ENCODE measurements at places on chromosomes 3 and 15.

DNA sequence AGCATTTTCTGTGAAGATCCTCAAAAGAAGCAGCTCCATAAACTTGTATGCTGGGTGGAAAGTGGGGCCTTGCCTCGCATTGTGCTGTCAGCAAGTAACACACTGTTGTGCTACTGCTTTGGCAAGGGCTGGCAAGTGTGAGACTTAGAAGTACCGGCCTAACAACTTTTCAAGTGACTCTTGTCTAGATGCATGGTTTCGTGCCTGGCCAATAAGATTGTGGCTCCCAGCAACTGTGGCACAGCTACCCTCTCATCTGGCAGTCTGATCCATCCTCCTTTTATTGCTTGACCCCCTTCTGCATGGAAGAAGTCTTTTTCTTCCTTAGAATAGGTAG is 79.4 kb upstream of the VEPH1 start:
- DNase-seq = no peak

DNA sequence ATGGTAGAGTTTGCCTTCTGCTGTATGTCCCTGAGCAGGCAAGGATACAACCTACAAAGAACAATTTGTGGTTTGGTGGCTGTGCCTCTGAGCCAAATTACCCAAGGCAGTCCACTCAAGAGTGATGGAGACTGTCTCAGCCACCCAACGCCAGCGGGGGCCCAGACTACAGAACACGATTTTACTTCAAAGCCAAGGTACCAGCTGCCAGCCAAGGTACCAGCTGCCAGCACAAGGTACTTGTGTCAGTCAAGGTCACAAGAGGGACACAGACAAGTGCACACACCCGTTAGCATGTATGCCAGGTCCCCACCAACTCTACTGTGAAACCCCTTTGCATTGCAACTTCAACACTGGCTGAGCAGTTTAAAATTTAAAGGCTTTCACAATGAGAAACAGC is 23.5 kb downstream of the COLQ start:
- no peak for DNase-seq

- no peak for DNase-seq
Observed at GRCh38 chr3:33579178-33579510, 138.9 kb downstream of the CLASP2 start.

DNA sequence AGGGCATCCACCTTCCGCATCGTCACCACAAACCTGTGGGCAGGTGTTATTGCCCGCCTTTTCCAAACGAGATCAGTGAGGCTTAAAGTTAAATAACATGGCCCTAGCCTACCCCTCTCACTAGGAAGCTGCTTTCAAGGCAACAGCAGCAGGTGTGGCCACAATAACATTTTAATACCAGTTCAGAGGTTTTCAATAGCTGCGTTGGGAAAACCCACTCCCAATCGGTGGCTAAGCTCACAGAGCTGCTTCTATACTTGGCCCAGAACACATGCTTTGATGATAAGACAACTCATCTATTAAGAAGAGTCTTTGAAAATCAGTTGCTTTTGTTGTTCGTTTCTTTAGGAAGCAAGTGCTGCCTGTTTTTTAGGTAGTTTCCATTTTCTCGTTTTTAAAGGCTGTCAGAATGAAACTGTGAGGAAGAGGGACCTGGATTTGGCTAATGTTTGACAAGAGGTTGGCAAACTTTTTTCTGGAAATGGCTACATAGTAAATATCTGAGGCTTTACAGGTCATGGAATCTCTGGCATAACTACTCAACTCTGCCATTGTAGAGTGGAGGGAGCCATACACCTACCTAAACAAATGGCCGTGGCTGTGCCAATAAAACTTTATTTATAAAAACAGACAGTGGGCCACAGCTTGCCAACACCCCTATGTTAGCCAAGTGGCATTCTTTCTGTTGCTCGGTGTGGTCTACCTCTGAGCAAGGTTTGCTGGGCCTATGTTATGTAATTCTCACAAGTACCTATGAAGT is 179.6 kb downstream of the FEZF2 start:
- no peak for DNase-seq

DNA sequence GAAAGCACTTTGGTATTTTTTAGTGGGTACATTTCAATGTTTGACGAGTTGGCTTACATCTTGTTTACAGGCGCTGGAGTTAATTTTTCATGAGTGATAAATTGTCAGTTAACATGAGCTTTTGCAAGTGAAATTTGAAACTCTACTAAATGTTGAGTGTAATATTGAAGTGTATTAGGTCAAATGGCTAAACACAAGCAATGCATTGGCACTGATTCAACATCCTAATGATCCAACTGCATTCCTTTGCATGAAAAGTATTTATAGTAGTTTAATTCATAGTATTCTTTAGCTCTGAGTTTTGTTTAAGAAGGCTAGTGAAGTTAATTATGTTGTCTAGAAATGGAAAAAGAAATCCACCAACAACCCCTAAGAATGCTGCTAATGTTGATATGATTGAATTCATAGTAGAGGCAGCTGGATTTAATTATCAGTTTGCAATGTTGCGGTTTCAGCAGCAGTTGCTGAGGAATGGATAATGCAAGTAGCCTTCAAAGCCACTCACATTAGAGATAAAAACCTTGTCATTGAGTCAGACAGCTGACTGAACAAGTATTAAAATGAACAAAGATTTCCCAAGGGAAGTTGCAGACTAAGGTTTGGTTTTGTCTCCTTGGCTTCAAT is 245.6 kb upstream of the GOLIM4 start:
- DNase-seq = no peak

DNA sequence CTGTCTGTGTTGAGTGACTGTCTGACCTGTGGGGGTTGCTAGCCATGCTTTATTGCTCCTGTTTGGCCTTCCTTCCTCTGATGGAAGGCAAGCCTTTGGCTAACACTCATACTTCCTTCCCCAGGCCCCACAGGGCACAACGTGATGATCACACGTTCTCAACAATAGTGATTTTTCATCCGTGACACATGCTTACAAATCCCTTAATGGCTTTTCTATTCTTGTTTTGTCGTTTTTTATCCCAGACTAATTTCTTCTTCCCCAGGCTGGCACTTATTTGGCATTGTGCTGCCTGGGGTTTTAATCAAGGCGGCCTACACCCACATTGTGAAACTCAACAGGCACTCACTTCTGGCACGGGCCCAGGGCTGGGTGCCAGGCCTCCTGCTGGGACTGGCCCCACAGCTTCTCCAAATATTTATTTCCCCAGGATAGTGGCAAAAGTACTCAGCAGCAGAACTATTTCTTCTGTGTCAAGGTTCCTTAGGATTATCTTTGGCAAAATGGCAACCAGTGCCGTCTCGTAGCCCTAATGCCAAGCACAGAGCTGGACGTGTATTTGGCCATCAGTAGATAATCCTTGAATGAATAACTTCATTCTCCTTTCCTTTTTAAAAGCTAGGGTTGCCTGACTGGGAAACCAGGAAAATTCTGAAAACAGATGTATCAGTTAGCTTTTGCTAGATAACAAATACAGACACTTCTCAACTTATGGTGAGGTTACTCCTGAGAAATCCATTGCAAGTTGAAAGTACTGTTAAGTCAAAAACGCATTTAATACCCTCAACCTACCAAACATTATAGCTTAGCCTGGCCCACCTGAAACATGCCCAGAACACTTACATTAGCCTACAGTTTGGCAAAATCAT is 30.6 kb downstream of the CMTM7 start:
- peak; percentile 76 for DNase-seq

- DNase-seq = no peak
Observed at GRCh38 chr3:122427857-122428471, 12.1 kb upstream of the WDR5B start.

GRCh38 chr3:147589016-147589415 is 179.9 kb downstream of the ZIC1 start:
- no peak for DNase-seq

DNA sequence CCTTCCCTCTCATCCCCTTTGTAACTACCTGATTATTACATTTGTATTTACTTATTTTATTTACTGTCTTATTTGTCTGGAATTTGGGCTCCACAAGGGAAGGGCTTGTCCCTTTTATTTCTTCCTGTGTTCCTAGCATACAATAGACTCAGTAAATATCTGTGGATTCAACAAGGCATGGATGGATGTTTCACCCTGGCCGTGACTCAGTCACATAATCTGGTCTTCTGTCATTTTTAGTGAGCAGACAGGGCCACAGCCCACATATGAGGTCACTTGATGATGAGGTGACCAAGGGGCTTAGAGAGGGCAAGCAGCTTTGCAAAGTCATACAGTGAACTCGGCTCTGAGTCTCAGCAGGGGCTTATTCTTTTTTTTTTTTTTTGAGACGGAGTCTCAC is 7.8 kb upstream of the DAG1 start:
- peak; percentile 57 for DNase-seq

DNA sequence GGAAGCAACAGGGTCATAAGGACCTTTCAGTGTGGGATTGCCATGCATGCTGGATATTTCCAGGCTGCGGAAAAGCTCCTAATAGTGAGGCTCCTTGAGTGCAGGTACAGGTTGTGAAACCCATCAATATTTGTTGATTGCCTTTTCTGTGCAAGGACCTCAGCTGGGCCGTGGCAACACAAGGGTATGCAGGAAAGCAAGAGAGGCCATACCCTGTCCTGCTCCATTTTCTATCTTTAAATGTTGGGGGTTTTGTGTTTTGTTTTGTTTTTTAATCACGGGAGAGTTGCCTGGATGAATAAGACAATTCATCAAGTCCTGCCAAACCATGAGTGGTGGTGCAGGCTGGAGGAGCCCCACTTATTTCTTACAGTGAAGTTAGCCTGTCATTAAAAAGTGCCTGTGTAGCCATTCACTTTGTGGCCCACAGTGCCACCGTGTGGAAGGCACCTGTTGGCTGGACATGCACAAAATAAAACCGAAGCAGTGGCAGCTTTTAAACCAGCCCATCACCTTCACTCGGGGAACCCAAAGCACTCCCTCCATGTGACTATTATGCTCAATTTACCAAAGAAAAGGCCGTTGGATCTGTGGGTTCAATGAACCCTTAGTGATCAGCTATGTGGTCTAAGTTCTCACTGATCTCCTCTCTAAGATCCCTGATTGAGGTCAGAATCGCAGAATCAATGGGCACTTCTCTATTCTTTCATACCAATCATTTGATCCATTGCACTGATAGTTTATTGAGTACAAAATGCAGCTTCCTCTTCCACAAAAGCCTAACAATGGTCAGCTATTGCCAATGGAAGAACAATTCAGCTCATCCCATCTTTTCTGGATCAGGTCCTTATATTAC is 42.2 kb downstream of the CLDN18 start:
- peak; percentile 29 for DNase-seq

GRCh38 chr3:127800508-127800907 is 21.8 kb downstream of the MGLL start:
- no peak for DNase-seq

GRCh38 chr3:134680796-134681521 is 30.1 kb upstream of the KY start:
- no peak for DNase-seq

DNA sequence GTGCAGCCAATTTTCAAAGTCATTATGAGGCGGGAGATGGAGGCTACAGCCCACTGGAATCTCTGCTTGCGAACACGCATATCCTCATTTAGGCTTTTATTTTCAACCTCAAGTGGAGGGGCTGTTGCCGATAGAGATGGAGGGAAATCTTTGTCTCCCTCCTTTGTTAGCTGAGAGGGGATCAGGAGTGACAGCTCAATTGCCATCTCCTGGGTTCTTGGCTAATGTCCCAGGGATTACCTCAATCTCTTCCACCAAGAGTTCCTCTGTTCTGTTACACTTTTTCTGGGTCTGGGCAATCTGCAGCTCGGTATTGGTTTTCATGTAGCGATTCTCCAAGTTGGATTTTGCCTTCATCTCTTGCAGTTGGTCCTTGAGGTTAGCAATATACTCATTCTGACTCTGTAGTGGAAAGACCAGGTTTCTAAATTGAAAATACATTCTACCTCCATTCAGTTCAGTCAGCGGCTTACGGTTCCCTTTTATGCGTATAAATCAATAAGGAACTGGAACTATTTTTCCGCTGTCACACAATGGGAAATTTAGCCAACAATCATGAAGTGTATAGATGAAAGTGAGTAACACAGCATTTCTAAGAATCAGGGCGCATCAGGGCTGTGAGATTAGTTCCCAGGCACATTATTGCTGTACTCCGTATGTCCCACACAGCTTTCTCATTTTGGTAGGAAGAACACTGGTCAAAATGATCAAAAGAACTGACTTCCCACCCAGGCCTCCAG is 36.2 kb upstream of the RPL35A start:
- DNase-seq = no peak

DNA sequence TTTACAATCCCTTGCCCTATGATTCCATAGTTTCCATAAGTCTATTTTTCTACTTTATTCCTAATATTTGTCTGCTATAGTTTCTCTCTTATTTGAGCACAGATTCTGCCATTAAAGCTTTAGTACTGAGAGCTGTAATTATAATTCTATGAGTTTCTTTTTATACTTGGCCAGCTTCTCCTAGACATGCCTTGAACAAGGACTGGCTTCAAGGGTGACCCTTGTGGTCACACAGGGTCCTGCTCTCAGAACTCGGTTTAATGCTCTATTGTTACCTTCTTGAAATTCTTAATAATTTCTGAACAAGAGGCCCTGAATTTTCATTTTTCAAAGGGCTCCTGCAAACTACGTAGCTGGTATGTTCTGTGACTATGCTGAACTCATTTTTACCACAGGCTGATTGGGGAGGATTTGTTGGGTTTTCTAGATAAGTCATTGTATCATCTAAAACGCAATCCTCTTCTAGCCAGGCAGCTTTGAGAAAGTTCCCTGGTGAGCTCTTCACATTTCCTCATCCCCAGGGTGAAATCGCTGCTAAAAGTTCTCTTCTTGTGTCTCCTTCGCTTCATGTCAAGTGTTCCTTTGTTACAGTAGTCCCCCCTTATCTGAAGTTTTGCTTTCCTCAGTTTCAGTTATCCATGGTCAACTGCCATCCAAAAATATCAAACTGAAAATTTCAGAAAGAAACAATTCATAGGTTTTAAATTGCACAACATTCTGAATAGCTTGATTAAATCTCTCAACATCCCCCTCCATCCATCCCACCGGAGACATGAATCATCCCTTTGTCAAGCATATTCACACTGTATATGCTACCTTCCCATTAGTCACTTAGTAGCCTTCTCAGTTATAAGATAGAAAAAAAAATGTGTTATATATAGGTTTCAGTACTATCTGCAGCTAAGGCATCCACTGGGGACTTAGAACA is 12.6 kb upstream of the PLCL2 start:
- peak; percentile 46 for DNase-seq

- DNase-seq = peak; percentile 53
Observed at GRCh38 chr3:124814620-124815421, 72.3 kb downstream of the ITGB5 start.

DNA sequence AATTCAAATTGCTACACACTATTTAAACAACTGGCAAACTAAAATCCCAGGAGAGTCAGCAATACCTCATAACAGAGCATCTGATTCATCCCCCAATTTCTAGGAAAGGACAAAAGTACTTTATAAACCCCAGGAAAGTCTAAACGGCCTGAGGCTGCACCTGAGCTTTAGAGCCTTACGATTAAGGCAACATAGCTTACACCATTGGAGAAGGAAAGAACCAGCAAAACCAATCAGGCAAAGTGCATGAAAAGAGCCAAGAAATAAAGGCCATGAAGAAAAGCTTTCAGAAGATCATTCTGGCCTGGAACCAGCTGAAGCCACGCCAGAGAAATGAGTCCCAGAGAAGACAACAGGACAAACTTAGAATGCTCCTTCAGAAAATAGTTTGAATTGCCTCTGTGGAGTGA is 48.1 kb downstream of the PTPN9 start:
- no peak for DNase-seq

- no peak for DNase-seq
Observed at GRCh38 chr15:97849183-97849582, 111.3 kb upstream of the ARRDC4 start.
